Neural progenitor cell (in vitro differentiated cells): ENCODE measurements at places on chromosomes 3 and 15. TPM values are rescaled to one million over a fixed set of nuclear protein-coding genes. Genes with fewer than 3 reads are reported as not detected.
A peak's percentile ranks its signal among the peaks of the same experiment; 100 is the strongest.

DNA sequence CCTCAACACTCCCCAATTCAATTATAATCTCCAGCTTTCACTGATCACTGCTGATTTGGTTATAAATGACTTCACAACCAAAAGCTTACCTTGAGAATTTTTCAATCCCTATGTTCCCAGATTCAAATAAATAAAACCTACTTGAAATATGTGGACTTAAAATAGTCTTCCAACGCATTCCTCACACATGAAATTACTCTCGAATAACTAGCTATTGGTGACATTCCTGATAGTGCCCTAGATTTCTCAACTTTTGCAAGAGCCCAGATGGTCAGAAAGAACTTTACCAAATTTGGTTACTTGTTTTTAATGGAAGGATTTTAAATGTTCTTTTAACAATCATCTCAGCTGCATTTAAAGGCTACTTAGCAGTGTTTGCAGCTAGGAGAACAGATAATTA is 605.5 kb downstream of the FHIT start:
- no peak for DNase-seq

GRCh38 chr15:55707951-55708350 is 35.0 kb downstream of the PRTG start:
- DNase-seq = no peak

DNA sequence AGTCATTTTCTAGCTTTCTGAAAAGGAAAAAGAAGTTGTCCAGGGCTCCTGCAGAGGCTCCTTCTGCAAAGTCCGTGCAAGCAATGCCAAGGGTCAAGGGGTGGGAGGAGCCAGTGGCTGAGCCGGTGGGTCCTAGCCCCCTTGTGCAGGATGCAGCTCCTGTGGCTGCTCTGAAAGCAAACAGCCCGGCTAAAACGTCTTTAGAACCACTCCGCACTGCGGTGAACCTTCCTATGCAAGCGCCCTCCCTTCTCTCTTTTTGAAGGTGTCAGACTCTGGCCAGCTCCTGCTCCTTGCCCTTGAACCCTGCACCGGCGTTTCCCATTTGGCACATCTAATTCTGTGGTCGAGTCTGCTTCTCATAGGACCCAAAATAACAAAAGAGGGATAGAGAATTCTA is 183.1 kb downstream of the UACA start:
- no peak for DNase-seq

DNA sequence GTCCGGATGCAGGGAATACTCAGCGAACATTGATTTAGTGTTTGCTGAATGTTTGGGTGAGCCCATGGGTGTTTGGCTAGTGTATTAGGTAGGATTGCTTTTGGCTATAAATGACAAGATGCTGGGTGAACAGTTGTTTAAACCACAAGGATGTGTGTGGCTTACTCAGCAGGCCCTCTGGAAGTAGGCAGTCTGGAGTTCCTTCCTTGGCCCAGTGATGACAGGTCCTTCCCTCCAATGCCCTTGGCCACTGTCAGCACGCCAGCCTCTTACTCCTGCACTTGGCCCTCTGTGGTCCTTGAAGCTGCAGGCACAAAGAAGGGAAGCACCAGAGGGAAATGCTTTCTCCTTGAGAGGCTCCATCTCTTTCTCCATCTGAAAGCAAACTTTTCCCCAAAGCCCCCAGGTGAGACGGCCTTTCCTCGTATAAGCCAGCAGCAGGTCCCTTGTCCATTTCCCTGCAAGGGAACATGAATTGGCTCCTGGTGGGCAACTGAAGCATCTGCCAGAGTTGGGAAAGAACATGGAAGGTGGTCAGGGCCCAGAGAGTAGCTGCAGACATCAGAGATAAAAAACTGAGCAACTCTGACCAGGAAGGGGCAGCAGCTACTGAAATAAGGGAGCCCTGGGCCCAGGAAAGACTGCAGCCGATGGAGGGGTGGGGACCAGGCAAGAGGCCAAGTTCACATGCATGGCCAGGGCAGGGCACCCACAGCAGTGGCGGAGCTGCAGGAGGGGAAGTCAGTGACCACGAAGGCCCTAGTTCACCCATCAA is 105.0 kb downstream of the TPRA1 start:
- no peak for DNase-seq

- DNase-seq = peak; percentile 22
Measured at GRCh38 chr3:54294214-54294613, 171.9 kb downstream of the CACNA2D3 start.

DNA sequence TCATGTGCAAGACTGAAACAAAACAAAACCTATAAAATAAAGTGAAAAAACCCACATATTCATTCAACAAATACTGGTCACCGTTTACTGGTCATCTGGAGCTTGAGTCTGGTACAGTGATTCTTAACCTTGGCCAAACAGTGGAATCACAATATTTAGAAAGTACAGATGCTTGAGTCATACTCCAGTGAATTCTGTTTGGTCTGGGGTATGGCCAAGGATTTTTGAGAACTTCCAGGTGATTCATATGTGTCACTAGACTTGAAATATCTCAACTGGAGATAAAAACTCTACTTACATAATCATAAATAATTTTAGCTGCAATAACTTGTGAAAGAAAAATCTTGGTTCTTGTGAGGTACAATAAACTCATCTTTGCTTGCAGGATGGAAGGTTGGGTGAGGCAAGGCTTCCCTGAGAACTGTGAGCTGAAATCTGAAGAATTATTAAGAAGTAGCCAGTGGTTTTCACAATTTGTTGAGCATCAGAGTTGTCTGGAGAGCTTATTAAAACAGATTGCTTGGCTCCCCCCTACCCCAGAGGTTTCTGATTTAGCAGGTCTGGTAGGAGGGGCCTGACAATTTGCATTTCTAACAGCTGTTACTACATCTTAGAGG is 9.6 kb downstream of the NEK11 start:
- no peak for DNase-seq

DNA sequence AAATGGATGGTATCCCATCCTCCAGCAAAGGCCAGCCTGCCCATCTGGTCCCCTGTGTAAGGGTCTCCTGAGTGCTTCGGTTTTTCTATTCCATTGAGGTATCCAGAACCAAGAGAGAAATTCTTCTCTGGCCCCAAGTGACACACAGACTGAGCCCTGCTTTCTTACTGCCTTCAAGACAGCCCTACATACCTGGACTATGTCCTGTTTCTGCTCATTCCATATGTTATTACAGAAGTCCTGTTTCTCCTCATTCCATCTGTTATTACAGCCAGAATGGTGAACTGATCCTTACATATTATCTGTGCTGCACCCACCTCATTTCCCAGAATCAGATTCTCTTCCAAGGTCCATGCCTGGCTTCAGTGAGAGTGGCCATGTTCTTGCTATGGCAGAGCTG is 115.2 kb downstream of the DCLK3 start:
- DNase-seq = no peak

The ATP6V1A gene
- total RNA-seq = 90.7 and 115 TPM in 2 replicates

The ASB14 gene
- total RNA-seq = not detected in 2 replicates
